PC-9 (cell line): ENCODE measurements at places on chromosomes 4 and X.

DNA sequence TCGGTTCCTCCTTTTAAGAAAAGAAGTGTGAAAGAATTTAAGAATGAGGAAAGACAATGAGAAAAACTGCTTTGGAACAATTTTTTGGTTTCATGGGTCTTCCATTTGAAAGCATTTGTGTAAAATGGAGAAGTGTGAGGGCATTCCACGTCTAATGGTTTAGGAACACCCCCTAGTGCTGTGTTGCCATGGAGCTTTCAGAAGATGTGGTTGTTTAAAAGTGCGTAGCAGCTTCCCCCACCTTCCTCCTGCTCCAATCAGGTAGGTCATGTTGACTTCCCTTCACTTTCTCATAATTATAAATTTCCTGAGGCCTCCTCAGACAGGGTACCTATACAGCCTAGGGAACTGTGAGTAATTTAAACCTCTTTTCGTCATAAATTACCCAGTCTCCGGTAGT lies 50.0 kb downstream of the UGT2B10 start:
- DNase-seq = no peak

- no peak for DNase-seq
These were observed 14.3 kb downstream of the FGFR3 start for GRCh38 chr4:1807332-1807777.

GRCh38 chr4:99103166-99103565 lies 14.6 kb upstream of the ADH5 start:
- DNase-seq = no peak

GRCh38 chr4:46270986-46271596 lies 118.8 kb downstream of the GABRA2 start:
- DNase-seq = no peak

- no peak for DNase-seq
These were observed 198.9 kb downstream of the MID1IP1 start for GRCh38 chrX:38999967-39000745.

DNA sequence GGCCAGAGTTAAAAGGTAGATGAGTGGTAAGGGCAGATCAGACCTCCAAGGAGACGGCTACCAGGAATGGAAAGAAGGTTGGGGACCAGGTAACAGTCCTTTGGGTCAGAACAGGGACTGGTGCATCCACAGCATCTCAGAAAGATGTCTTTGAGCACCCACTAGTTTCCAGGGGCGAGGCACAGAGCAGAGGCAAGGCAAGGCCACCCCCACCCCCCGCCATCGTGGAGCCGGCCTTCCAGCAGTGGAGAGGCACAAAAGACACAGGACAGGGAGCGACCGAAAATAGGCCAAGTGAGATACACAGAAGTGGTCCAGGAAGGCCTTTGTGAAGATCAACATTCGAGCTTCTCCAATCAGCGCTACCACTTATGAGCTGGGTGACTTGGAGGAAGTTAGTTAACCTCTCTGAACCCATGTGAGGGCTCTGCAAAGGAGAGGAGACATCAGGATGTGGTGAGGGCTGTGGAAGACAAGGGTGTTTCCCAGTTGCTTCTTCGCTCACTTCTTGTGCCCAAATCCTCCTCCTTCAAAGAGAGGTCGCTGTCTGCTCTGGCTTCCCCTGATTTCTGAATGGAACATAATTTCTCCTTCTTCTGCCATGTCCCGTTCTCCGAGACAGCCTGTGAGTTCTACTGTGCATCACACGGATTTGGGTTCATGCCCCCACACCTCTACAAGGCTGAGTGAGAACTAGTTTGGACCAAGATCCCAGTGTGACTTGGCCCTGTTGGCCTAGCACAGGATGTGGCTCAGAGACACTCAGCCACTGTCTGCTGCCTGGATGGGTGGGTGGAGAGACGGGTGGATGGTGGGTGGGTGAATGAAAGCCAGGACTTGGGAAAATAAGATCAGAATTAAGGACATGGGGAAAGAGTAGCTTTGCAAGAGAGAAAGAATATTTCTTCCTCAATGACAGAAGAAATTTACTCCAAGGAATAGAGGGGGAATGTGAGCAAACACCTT lies 16.7 kb upstream of the MSX1 start:
- no peak for DNase-seq

GRCh38 chr4:167452922-167453430 lies 218.7 kb upstream of the SPOCK3 start:
- no peak for DNase-seq
